ENCODE measurements at places on chromosomes 12 and 14.

DNA sequence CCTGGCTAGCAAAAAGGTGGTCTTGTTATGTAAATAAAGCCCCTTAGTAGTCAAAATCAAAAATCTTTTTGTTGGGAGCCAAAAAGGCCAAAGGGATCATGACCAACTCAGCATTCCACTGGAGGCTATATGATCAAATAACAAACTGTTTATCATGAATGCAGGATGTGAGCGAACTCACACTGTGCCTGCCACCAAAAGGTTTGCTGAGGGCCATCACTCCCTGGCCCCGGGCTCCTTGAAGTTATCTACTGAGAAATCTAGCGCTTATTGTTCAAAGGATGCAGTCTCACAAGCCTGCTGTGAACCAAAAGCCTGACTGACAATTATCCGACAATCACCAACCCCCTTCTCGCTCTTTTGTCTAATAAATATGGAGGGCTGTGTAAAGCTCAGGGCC is 107.2 kb upstream of the DDHD1 start:
- DNase-seq: no peak

DNA sequence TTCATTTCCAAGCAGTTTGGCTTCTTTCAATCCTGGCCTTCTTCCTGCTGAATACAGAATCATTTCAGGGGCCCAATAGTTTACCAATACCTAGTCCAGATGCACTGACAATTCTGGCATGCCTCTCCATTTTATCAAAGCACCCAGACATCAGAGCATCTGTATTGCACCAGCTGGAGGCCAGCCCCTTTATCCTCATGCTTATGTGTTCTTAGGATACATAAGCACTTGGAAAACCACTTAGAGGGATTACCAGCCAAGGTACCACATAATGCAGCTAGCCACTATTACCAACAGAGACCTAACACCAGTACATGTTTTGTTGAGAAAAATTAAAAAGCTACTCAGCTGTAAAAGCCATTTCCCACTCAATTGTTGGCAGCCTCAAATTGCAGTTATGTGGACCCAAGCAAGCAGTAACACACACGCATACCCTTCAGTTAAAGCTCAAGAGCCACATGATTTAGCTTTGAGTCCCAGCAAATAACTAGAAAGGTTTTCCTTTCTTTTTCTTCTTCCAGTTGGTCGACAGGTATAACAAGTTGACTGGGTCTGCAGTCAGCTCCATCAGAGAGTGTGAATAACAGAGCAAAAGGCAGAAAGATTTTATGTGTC is 263.8 kb downstream of the DIO2 start:
- DNase-seq: no peak

DNA sequence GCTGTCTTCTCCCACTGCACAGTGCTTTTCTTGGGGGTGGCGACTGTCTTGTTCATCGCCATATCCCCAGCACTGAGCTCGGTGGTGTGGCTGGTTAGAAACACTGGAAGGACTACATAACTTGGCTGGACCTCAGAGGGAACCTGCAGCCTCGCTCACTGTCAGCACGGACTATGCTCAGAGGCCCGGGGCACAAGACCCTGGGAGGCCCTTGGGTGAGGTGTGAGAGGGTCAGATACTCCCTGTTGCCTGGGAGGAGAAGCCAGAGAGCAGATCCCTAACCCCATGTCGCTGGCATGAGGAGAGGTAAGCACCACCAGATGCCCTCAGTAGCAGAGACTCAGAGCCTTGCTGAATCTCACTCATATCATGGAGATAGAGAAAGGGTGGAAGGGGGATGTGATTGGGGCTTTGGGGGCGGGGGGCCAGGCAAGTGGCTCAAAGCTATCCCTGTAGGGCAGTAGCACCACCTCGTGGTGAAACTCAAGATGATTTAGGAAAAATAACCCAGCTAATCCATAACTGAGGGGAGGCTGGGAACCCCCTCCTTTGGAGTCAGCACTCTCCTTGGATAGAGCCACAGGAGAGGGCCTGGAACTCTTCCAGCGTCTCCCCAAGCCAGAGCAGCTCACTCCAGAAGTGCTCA is 18.7 kb upstream of the HDAC7 start:
- no peak for DNase-seq

- DNase-seq: no peak
Measured at GRCh38 chr12:64718649-64719048, 40.6 kb downstream of the GNS start.

GRCh38 chr14:59356312-59356711 is 108.9 kb downstream of the GPR135 start:
- no peak for DNase-seq

DNA sequence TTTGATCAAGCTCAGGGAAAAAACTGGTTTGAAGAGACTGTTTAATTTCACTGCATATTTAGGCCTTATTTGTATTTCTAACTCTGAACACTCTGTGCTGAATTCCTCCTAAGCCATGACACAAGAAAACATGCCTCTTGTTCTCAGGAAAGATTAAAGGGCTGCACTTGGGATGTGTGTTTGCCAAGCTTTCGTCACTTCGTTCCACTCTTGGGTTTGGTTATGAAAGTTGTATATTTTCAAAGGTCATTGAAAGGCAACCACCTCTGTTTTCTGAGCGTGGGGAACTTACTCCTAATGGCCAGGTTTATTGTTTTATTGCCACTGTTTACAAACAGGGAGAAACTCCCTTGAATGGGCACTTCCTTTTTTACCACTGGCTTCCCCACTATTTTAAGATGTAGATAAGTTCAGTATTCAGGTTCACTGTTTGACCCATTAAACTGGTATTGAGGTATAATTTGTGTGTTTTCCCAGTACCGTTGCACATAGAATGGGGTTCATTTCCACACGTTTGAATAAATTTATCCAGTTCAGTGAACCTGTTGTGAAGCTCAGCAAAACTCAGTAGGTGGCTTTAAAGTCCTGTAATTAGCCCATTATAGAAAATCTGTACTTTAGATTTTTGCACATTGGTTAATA is 65.3 kb downstream of the NKX2-1 start:
- no peak for DNase-seq

GRCh38 chr12:5985471-5985870 is 40.4 kb upstream of the ANO2 start:
- no peak for DNase-seq

DNA sequence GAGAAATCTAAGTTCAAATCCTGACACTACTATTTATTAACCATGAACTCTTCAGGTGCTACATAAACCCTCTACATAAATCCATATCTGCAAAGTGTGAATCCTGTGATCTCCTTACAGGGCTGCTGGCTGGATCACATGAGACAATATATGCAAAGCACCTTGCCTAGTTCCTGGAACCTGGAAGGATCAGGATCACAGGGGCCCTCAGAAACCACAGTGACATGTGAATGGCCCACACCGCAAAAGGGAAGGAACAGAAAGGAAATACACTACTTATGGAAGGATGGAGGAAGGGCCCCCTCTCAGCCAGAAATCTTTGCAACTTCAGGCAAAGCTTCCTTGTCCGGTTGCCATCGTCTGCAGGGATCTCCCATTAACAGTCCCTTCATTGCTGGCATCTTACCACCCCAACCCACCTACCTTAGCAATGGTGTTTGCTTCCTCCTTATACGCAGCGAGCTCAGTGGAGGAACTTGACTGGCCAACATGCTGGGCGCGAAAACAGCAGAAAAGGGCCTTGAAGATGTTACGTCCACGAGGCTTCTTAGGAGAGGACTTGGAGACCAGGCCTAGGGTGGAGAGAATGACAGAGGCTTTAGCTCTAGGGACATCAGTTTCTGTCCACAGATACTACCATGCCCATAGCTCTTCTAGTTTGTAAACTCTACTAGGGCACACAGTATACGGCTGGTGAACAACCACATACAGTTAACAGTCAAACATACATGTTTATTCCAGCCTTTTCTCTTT is 10.7 kb upstream of the AVIL start:
- no peak for DNase-seq

- DNase-seq: no peak
Measured at GRCh38 chr12:12398026-12398859, 41.4 kb downstream of the BORCS5 start.

- no peak for DNase-seq
Measured at GRCh38 chr14:104602315-104602932, 2.1 kb downstream of the TMEM179 start.

DNA sequence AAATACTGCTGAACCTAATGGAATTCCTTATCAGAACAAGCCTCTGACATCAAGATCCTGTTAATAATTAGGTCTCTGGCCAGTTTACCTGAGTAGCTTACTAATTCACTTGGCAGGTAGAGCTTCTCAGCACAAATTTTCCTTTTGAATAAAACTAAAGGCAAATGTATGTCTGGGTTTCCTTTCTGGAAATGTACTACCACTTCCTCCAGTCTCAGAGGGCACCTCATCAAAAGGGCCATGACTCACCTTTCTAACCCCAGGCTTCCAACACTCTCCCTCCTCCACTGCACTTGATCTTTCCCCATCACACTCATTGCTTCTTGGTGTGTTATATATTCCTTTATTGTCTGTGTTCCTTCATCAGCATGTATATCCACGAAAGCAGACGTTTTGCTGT is 90.5 kb downstream of the SLC2A13 start:
- no peak for DNase-seq

GRCh38 chr12:109485201-109485600 is 7.8 kb downstream of the UBE3B start:
- DNase-seq: no peak

- DNase-seq: no peak
Measured at GRCh38 chr12:6614513-6615172, 7.5 kb upstream of the CHD4 start.

DNA sequence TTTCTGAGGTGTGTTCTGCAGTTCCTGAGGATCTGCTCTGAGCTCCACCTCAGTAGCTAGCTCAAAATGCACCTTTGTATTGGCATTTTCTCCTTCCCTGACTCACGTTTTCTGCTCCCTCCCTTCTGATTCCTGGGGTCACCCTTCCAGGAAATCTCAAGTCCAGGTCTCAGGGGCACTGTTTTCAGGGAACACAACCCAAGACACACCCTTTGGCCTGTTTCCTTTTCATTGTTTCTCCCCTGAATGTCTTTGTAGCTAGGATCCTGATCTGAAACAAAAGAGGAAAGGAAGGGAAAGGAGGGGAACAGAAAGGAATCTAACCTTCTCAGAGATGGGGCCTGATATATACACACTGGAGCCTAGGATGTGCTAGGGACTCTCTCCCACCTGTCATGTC is 7.3 kb upstream of the RIPK3 start:
- no peak for DNase-seq

GRCh38 chr14:61587081-61587713 is 108.1 kb upstream of the HIF1A start:
- no peak for DNase-seq

DNA sequence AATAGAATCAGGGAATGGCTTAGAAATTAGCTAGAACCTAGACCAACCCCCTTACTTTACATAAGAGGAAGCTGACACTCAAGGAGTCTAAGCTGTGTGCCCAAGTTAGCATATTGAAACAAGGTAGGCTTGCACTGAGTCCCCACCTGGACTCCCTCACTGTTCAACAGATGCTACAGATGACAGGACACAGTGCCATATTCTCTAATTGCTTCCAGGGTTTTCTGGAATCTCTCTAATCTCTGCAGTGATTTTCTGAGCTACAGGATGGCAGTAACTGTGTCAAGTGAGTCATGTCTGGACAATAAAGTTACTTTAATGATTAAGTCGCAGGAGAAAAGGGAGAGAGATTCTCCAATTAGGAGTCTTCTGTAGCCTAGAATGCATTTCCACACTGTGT is 35.8 kb downstream of the AKAP6 start:
- no peak for DNase-seq

DNA sequence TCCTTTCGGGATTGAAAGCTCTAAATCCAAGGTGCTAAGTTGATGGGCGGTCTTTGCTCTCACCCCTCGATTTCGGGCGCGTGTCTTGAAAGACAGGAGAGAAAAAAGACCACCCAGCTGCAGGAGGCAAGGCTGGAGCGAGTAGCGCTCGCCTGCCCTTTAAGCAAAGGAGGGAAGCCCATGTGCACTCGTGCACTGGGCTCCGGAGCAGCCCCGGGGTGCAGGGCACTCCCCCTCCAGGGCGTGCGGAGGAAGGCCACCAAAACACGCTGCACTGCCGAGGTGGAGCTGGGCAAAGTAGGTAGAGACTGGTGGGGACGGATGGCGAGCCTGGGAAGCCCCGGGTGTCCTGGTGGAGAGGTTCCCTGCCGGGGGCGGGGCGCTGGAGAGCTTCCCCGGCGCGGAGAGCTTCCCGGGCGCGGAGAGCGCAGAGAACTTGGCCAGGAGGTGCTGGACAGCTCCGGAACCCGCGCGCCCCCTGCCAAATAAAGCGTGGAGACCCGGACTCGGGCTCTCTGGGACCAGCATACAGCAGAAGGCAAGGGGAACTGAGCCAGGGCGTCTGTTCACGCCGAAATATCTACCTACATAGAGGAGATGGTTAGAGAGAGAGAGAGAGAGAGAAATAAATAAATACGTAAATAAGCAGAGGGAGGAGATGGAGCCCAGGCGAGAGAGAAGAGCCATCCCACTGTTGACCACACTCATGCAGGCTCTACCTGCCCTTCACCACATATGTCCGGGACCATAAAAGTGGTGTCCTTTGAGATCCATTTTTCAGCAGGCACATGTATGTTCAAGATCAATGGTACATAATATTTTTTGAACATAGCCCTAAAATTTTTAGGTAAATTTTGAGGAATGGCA is 662 bp upstream of the NELL2 start:
- DNase-seq: no peak

DNA sequence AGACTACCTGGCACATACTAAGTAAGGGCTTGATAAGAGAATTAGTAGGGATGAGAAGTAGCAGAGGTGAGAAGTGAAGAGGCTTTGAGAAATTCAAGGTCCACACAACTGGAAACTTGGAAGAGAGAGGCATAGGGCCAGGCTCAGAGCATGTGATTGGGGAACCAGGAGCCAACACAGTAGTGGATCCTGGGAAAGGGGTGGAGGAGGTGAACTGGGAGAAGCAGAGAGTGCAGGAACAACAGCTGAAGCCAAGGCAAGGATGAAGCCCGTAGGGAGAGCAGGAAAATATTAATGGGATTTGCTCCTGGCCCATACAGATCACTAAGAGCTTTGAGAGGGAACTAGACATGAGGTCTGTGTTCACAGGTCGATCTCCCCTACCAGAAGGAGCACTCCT is 1.4 kb upstream of the ITGB7 start:
- no peak for DNase-seq

- no peak for DNase-seq
Measured at GRCh38 chr12:116689979-116690744, 47.7 kb downstream of the SPRING1 start.

- no peak for DNase-seq
Measured at GRCh38 chr12:74775276-74775675, 237.6 kb downstream of the ATXN7L3B start.

DNA sequence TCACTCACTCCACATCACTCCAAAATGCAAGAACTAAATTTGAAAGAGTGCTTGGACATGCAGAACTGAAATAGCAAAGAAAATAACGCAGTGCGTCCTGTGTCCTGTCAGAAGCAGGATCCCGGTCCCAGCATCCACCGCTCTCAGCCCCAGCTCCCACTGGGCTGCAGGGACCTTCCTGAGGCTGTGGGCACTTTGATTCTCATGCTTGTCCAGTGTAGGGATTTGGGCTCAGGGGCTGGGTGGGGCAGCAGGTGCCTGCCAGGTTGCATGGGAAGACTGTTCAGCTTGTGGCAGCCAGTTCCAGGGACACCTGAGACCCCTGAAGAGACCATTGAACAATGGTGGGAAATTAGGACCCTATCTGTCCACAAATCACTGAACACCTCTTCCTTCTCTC is 140.0 kb upstream of the FKBP4 start:
- DNase-seq: no peak
